ENCODE measurements at places on chromosomes 6 and 20. TPM values are rescaled to one million over a fixed set of nuclear protein-coding genes. Genes with fewer than 3 reads are reported as not detected.

The GSTA2 gene
- total RNA-seq = not detected

The TSPO2 gene
- total RNA-seq = not detected

The PKHD1 gene
- total RNA-seq = 0.10 TPM

The FBXO5 gene
- 2.4 TPM for total RNA-seq

The TSBP1 gene
- not detected for total RNA-seq

The CDH26 gene
- 5.3 TPM for total RNA-seq

The ARMC2 gene
- 39.0 TPM for total RNA-seq

The RAD21L1 gene
- total RNA-seq = not detected

The NR2E1 gene
- 16.0 TPM for total RNA-seq

The USP49 gene
- 13.1 TPM for total RNA-seq

The JAG1 gene
- 28.3 TPM for total RNA-seq

The ISM1 gene
- 0.90 TPM for total RNA-seq

The HRH3 gene
- total RNA-seq = 26.7 TPM

The LAMA4 gene
- total RNA-seq = 20.8 TPM

The ENPP3 gene
- 0.33 TPM for total RNA-seq

The GPR63 gene
- total RNA-seq = 10.0 TPM

The OPRM1 gene
- 20.2 TPM for total RNA-seq

The FRK gene
- total RNA-seq = 1.5 TPM

The CRIP3 gene
- total RNA-seq = 11.3 TPM

The RAET1E gene
- 1.2 TPM for total RNA-seq

The CD109 gene
- total RNA-seq = 4.5 TPM
